ENCODE measurements at places on chromosomes 5 and 9.

DNA sequence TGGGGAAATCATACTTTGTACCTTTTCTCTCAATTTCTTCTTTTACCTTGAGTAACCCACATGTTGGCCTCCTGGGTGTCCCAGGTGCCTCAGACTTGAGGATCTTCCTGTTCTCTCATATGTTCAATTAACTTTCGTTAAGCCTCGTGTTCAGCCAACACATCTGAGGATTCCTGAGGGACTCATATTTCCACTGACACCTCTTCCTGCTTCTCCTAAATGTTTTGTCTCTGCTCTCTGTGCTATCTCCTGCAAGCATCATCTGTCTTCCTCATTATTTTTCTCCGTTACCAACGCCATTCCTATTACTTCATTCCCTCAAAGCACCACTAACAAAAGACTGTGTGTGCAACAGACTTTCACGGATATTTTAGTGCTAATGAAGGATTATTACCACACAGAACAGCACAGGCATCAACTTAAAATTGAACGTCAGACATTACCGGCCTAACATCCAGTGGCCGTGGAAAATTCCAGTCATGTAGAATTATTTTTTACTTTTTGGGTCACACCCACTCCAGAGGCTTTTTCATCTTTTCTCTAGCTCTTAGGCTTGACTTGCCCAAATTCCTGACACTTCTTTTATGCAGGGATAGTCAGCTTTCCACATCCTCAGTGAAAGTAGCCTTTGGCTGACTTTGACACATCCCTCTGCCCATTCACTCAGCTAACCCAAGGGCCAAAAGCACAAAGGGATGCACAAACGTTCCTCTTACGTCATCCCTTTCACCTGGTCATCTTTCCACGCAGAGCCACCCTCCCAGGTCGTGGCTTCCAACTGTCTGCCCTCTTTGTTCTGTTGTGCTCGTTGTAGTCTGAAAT is 46.0 kb upstream of the OSMR start:
- no peak for DNase-seq

GRCh38 chr5:31478901-31479300 is 53.0 kb downstream of the DROSHA start:
- no peak for DNase-seq

GRCh38 chr5:30592833-30593232 is 600.7 kb upstream of the CDH6 start:
- no peak for DNase-seq

- DNase-seq, result no peak
Observed at GRCh38 chr9:71941060-71941568, 29.7 kb downstream of the C9orf85 start.

- DNase-seq, result no peak
Observed at GRCh38 chr5:156391139-156391538, 64.2 kb downstream of the SGCD start.

GRCh38 chr9:129933185-129934040 is 98.2 kb downstream of the USP20 start:
- DNase-seq, result no peak

- no peak for DNase-seq
Observed at GRCh38 chr5:40453689-40454088, 226.0 kb upstream of the PTGER4 start.

All from mucosa of gallbladder (tissue), 1 donor.